CD4-positive, alpha-beta T cell (primary cell): ENCODE measurements at places on chromosomes 7 and 10.
A peak's percentile ranks its signal among the peaks of the same experiment; 100 is the strongest.

DNA sequence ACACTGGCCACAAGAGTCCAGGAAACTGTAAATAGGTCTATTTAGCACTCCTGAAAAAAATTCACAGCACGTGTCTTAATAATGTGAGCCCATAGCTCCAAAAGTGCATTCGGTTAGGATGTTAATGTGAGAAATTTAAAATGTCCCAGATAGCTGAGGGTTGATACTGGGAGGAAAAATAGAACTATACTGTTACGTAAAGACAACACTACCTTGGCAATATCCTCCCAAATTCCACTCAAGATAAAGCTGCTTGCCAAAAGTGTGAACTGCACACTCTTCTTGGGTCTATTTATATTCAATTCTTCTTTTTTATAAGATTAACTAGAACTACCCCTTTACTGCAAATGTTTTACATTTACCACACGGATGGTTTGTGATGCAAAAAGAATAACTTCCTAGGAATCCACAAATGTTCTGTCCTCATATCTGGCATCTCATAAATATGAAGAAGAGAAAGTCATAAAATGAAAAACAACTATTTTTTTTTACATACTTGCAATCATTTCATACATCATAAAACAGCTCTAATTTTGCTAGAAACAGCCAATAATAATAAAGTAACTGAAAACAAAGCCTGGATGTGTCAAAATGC is 10.4 kb downstream of the RAB11FIP2 start:
- no peak for DNase-seq

DNA sequence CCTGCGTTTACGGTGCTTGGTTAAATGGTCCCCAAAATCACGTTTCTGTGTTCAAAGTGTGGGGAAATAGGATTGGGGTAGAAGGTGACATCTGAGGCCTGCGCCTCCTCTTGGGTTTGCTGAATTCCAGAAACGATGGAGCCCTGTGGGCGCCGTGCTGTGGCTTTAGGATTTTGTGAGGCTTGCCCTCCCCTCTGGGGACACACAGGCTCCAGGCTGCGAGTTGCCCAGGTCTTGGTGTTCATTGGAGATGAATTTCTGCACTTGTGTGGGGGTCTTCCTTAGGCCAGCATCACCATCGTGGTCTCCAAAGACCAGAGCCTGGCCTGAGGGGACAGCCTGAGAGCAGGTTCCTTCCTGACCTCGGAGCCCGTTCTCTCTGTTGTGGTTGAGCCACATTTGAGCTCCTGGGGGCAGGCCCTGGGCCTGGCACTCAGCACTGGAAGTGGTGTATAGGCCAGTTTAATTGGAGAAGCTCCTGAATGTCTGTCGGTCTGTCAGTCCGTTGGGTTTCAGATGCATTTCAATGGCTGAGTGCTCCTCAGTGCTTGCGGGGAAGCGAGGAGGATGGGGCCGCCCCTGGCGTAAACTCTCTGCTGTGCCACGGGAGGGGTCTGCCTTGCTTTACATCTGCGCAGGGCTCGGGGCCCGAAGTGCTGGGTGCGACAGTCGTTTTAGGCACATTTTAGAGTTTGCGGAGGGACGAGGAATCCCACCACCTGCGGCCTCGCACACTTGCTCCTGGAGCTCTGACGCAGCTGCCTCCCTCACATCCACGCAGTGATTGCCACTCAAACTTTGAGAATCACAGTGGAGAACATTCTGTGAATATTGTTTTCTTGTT is 71.7 kb downstream of the DNAJB6 start:
- no peak for DNase-seq

GRCh38 chr7:3673524-3673923 is 372.5 kb downstream of the SDK1 start:
- peak; percentile 32 for DNase-seq

- DNase-seq, result no peak
Measured at GRCh38 chr10:29849126-29849833, 210.1 kb downstream of the JCAD start.

- no peak for DNase-seq
Measured at GRCh38 chr10:114643158-114643557, 14.9 kb downstream of the ABLIM1 start.

DNA sequence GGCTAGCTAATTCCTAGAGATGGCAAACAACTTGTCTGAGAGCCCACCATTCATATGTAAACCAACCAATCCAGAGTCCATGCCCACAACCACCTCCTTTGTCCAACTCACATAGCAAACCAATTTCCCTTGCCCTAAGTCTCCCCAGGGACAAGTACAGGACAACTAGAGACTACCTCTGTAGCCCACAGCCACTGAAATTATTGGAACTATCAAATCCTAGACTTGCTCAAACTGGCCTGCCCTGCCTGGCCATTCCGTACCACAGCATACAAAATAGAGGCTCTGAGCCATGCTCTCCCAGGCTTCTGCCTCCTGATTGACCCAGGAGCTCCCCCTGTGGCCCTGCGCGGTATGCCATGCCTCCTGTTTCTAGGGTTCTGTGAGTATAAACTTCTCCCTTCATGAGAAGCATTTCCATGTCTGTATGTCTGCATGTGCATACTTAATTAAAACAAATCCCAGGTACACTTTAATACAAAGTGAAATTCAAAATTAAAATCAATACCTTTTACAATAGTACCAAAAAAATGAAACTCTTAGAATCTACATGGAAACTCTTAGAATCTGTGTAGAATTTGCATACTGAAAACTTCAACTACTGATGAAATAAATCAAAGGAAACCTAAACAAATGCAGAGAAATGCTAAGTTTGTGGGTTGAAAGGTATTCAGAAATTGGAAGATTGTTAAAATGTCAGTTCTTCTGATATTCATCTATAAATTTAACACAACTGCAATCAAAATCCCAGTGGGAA is 4.0 kb upstream of the HECW1 start:
- DNase-seq, result peak; percentile 14

DNA sequence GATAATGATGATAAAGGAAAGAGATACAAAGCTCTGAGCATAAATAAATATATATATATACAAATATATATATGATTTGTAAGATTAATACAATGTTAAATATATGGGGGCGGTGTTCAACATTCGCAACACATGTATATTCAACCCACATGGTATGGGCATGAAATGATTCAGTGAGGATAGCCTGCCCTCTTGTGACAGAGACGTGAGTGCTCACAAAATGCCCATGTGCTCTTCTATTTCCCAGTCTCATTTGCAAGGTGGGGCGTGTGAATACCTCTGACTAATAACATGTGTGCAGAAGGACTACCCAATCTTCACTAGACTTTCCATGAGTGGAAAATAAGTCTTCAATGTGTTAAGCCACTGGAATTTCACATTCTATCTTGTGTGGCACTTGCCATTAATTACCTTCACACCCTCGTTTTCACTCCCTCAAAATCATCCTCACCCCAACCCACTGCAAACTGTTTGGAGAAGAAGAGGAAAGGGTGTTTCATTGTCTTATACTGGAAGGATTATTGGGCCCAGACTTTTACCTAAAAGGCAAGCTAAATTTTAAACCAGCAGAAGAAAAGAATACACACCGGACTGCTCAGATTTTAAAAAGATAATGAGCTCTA is 26.9 kb downstream of the ASAH2 start:
- DNase-seq, result peak; percentile 5

DNA sequence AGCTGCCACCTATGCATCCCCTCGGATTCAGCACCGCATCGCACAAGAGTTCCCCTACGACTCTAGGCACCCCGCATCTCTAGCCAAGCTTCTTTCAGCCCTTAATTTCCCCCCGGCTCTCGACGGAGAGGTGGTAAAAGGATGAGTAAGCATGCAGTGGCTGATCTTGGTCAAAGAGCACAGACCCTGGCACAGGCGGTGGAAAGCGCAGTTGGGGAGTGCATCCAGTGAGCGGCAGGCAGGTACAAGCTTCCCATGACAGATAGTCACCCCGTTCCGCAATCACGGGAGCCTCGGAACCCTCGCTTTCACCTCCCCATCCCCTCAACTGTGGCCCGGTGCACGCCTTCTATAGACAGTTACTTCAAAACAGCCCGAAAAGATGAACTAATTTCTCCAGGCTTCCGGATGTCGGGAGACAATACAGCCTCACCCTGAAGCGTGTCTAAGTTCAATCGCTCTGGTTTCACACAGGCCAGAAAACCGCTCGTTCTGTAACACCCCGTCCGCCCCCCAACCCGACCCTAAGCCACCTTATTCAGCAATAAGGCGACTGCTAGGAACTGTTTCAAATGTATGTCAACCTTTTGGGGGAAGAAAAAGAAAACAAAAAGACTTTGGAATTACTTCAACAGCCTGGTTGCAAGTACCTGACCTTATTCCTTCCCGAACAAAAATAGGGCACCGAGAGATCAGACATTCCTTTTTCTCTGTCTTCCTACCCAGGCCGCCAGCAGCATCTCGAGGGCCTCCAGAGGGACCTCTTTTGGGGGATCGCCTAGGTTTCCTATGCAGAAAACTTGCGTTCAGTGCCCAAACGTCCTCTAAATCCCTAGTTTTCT is 1.4 kb downstream of the RHEB start:
- peak; percentile 21 for DNase-seq

- no peak for DNase-seq
Measured at GRCh38 chr10:34607894-34608293, 207.2 kb downstream of the PARD3 start.
